ENCODE measurements at places on chromosomes 12 and 14.

DNA sequence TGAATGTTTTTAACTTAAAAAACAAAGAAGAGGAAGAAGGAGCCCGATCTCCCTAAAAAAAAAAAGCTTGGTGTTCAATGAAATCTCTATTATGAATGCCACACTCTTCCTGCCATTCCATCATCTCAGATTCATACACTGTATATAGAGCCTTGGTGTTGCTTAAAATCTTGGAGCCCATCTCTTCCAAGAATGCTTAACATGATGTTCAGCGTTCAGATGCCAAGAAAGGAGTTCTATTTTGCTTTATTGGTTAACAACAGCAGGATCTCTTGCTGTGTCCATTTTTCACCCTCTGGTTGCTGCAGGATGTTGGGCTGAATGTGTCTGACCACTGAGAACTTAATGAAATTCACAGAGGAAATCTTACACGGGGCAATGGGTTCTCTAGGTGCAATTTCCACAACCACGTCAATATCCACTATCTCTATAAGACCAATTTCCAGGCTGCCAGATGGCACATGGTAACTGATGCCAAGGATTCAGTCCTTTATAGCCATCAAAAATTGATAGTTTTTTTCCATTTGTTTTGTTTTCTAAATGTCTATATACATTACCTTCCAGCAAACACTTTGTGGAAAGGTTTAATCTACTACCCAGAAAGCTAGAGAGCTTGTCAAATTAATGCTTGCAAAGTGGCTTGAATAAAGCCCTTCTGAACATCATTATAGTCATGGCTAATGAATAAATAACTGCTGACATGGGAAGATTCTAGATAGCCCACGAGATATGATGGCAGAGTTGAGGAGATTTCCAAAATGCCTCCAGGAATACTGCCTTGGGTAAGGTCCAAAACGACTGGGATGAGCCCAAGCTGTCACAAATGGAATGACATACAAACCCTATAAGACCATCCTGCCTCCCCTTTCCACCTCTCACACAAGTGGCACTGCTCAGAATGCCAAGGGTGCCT lies 26.5 kb downstream of the RERG start:
- DNase-seq: no peak

- DNase-seq: no peak
Observed at GRCh38 chr12:96821592-96821991, 85.5 kb upstream of the NEDD1 start.

DNA sequence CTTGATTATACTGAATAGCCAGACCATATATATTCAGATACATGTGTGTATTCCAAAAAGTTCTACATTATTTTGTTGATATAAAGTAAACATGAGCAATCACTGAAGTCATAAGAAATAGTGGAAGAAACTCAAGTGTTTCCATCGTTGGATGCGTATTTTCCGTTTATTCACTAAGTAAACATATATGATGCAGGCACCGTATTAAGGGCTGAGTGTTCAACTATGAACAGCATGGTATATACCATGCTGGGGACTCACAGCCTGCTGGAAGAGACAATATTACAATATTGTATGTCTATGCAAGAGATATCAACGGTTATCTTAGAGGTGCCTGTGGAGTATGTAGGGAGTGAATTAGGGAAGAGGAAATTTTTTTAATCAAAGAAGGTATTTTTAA lies 1.2 kb downstream of the PYROXD1 start:
- no peak for DNase-seq

DNA sequence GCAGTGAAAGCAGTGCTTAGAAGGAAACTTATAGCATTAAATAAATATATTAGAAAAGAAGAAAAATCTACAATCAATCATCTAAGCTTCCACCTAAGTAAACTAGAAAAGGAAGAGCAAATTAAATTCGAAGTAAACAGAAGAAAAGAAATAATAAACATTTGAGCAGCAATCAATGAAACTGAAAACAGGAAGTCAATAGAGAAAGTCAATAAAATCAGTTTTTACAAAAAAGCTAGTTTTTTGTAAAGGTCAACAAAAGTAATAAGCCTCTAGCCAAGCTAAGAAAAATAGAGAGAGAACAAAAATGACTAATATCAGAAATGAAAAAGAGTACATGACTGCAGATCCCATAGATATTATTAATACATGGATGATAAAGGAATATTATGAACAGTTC lies 34.2 kb upstream of the KTN1 start:
- DNase-seq: no peak

DNA sequence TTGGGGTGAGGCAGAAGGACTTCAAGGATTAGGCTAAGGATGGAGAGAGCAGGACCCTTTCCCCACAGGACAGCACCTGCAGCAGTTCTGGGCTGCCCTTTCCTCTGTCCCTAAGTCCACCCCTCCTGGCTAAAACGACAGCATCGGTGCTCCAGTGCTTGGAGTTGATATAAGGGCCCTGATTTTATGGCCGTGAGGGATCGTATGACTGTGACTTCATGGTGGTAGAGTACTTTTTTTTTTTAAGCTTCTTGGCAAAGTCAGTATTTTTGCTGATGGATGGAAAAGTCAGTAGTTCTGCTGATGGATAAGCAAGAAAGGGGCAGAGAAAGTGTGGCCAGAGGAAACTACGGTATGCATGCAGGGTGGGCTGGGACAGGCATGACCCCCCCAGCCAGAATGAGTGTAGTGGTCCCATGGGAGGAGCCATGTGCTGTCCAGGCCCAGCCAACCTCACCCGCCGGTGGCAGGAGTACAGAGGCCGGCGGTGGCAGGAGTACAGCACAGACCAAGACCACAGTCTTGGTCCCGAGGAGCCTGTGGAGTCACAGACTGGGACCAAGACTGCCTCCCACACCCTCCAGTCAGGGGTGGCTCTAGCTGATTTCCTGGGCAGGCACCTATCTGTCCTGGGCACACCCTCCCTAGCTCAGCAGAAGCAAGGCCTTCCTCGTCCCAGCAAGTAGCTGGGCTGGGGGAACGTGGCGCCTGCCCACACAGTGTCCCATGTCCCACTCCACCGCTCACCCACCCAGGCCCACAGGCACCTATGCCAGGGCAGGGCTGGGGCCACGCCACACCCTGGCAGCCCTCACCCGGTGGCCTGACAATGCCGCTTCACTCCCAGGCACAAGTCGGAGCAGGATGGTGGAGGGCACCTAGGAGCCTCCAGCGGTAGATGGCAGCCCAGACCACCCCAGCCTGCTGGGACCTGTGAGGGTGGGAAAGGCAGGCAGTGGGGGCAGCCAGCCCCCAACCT lies 46.3 kb downstream of the CCDC88C start:
- DNase-seq: no peak

GRCh38 chr12:76670776-76671175 lies 93.1 kb upstream of the ZDHHC17 start:
- DNase-seq: no peak

DNA sequence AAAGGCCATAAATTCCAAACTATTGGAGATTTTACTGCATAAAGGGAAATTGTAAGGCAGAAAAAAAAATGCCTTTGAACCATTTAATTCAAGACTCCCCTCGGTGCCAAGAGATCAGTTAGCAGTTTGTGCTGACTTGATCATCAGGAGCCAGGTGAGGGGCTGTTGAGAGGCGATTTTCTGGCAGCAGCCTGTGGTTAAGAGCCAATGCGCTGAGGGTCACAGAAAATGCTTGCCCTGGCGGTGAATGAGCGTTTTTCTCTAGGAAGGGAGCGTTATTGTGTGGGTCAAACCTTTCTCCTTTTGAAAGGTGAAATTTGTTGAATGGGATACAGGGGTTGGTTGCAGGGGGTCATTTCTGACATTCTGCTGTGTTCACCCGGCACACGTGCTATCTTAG lies 4.7 kb downstream of the SRRM4 start:
- no peak for DNase-seq

DNA sequence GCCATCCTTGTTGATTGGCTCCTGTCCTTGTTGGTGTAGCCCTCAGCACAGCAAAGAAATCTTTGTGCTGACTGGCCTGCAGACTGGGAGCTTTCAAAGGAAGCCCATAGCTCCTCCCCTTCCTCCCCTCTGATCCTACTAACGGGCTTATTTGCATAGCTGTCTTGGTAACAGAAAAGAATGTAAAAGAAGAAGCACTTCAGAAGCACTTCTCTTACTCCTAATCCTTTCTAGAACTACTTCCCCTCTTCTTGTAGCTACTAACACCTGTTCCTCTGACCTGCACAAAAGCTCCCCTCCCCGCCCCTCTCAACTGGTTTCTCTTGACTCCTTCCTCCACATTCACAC lies 14.3 kb upstream of the RIC8B start:
- no peak for DNase-seq

DNA sequence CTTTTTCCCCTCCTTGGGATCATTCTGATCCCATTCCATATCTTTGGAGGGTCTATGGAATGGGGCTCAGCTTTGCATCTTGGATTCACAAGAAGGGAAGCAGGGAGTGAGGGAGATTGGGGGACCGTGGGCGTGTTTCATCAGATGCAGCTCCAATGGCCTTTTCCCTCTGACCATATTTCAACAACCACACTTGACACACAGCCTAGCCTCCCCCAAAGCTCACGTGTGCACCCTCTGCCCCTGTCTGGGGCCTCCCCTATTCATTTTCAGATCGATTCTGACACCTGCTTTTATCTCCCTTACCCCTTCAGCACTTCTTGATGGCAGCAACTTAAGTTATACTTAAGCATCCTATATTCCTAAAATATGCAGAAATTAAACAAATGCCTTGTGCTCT lies 126.6 kb downstream of the CHST11 start:
- DNase-seq: no peak

GRCh38 chr14:43155258-43155657 lies 1351.8 kb downstream of the FSCB start:
- no peak for DNase-seq

DNA sequence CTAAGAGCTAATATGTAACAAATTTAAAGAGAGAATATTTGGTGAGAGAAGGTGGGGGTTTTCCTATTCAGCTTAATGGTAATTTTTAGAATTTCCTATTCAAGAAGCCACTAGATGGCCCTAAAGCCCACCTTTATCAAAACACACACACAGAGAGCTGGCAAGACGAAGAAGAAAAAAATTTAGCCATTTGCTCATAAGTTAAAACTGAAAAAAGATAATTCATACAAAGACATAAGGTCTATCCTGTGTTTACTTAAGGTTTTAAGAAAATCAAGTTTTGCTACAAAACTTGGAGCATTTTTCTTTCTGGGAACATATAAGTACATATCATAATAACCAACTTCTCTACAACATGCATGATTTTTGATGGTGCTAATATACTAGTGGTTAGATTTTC lies 46.8 kb upstream of the PCED1B start:
- DNase-seq: peak; percentile 57

GRCh38 chr12:48961331-48961730 lies 4.0 kb upstream of the ARF3 start:
- DNase-seq: no peak

DNA sequence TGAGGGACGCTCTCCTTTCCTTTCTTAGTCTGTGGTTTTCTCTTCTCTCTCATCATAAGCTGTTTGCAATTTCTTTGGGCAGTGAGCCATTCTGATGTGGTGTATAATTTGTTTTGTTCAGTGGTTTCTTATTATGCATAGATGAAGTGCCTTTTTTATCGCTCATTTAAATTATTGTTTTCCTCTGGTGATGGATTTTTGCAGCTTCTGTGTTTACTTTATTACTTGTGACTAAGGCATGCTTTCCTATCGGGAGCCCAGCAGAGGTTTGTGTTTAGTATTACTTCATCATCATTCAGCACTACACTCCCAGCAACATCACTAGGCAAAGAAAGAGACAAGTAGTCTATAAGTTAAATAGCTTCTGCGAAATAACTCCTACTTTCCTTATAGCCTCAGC lies 586.6 kb upstream of the NOVA1 start:
- no peak for DNase-seq

GRCh38 chr12:49899286-49899843 lies 4.3 kb downstream of the FAIM2 start:
- DNase-seq: no peak

Data from amniotic stem cell (primary cell).